ENCODE measurements at places on chromosomes 7 and 10.

DNA sequence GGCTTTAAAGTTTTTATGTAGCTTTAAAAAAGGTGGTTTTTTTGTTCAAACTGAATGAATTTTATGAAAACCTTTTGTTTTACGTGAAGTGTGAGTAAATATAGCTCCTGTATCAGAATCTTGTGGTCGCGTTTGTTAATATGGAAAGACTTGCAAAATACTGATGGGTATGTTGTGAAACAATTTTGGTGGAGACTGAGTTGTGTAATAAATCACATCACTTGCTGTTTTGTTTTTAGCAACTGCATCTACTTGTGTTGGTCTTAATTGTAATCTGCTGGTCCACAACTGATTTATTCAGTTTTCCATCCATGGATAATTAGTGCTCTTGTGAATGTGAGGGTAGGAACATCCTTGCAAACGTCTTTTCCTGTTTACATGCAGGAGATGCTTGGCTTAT lies 10.5 kb downstream of the PLXDC2 start:
- no peak for DNase-seq

DNA sequence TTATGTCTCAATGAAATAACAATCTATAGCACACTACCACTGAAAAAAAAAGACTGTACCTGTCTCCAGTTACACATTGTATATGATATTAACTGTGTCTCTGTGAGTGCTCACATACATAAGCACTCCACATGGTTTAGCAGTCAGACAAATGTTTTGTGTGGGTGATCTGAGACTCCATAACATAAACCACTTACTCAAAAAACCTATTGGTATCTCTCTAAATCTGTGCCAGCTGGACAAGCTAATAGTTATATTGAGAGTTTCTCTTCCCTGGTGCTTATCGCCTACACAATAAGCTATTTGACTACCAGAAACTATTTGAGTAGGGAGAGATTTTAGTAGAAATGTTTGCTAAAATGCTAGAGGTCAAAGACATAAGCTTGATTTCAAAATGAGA lies 190.1 kb upstream of the AGR3 start:
- DNase-seq = no peak

GRCh38 chr10:57015595-57016318 lies 654.7 kb upstream of the ZWINT start:
- no peak for DNase-seq

DNA sequence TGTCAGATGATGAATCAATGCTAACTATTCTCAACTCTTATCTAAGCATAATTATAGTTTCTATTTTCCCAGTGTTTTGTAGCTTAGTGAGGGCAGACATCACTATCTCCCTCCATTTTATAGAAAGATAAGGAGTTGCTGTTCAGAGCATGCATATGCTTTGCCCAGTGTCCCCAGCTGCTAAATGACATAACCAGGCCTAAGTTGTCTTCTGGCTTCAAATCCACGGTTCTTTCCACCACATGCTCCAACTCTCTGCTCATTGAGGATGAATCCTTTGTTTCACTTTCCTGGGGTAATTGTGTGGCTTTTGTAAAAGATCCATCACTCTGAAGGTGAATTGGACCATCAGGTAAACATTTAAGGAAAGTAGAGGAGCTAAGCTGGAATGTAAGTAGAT lies 134.0 kb downstream of the SNX10 start:
- no peak for DNase-seq

DNA sequence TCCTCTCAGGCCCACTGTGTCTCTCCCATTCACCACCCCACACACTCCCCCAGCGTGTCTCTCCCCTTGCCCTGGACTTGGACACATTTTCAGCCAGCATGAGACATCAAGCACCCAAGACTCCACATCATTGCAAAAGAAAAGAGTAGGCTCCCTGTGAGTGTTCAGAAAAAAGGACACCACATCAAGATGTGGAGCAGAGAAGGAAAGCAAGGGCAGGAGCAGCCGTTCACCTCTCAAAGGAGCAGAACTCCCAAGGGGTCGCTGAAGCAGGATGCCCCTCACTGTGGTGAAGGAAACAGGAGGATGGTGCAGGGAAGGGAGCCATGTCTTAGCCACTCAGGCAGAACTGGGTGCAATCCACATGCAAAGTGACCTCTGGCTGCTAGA lies 89.9 kb upstream of the MACROH2A2 start:
- no peak for DNase-seq

DNA sequence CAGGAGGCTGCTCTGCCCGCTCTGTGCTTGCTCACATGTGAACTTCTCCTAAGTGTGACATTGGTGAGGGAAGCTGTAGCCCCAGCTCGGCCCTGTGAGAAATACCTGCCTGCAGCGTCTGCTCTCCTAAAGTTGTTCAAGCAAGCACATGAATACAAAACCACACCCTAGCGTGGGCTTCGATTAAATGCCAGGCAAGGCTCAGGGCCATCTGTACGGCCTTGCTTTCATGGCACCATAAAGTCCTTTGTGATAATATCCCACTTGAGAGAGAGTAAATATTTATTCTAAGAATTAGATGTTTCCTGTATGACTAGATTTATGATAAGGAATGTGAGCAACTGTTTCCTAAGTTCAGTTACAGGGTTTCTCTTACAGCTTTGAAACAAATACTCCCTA lies 262.8 kb upstream of the KLF14 start:
- no peak for DNase-seq

DNA sequence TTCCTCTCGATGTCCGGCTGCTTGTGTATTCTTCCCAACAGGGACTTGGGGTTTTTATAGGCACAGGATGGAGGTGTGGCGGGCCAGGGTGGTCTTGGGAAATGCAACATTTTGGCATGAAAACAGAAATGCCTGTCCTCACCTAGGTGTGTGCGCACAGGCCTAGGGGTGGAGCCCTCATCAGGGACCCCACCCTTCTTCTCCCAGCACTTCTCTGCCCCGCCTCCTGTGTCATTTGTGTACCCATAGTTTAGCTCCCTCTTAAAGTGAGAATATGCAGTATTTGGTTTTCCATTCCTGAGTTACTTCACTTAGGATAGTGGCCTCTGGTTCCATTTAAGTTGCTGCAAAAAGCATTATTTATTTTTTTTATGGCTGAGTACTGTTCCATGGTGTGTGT lies 90.2 kb upstream of the ITGB1 start:
- DNase-seq = no peak

DNA sequence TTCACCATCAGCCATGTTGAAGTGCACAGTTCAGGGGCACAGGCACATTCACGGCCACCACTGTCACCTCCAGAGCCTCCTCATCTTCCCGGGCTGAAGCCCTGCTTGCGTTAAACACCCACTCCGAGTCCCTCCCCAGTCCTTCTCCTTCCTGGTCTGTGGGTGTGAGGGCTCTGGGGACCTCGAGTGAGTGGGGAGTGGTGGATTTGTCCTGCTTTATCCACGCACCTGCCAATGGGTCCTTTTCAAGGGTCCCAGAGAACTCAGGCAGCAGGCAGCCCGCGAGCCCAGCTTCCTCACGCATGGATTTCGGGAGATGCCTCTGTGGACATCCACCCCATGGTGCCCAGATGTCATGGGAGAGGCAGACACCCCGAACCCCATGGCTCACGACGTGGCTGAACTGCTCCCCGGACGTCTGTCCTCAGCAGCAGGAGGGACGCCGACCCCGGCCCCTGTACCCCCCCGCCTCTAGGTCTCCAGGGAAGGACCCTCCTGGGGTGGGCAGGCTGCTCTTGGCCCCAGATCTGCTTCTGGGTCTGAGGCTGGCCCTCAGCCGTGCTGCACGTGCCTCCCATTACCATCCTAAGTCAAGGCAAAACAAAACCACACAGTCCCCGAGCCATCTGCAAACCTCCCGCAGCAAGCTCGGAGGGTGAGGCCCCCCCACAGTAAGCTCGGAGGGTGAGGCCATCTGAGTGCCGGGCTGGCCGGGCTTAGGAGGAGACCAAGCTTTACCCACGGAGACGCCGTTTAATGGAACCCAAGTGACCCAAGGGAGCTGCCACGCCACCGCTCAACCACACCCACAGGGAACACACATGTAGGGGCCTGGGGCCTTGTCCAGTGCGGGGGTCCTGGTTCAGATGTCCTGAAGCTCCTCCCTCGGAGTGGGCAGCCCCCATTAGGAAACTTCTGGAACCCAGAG lies 9.0 kb downstream of the CYP2W1 start:
- DNase-seq = no peak

GRCh38 chr7:106598663-106599342 lies 62.2 kb downstream of the CCDC71L start:
- peak; percentile 67 for DNase-seq

- DNase-seq = no peak
These were observed 6.0 kb upstream of the PURB start for GRCh38 chr7:44891372-44891771.

- DNase-seq = no peak
These were observed 92.8 kb downstream of the MCU start for GRCh38 chr10:72784551-72785351.

Measured in HEK293T (cell line).